ENCODE measurements at places on chromosomes 12 and 14.

DNA sequence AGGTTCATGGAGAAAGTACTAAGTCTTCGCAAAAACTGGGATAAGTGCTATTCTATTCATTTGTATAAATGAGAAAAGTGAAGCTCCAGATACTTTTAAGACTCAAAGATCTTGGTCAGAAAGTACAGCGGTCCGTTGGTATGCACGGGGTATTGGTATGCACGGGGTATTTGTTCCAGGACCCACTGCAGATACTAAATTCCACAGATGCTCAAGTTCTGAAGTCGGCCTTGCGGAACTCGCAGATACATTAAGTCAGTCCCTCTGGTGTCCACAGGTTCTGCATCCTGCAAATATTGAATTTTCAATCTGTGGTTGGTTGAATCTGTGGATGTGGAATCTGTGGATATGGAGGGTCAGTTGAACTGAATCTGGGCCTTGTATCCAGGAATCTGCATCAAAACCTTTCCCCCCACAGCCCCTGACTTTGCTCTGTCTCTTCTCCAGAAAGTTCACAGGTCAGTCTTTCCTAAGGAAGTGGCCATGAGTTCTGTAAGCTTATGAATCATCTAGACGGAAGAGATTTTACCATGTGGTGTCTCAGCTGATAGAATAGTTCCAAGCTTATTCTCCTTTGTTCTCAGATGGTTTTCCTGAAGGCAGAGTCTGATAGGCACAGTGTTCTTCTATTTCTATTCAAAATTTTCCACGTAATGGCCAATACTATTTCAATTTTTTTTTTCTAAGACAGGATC lies 274.7 kb downstream of the NEDD1 start:
- no peak for DNase-seq

- no peak for DNase-seq
These were observed 91.7 kb downstream of the MYRFL start for GRCh38 chr12:69916544-69917235.

DNA sequence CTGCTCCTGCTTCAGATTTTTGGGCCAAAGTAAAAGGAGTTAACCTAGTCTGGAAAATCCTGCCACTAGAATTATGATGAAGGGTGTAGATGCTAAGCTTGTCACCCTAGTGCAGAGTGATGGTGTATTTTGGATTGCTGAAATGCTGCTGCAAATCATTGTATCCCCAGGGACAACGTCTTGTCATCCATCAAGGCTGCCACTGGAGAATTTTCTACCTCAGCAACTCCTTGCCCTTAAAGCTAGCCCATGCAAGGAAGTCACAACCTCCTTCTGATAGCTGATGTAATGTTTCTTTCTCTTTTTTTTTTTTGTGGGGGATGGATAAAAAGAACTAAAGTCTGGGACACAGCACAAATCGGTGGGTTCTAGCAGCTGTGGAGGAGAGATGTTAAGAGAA lies 139.4 kb upstream of the FRMD6 start:
- no peak for DNase-seq

- DNase-seq = no peak
These were observed 42.2 kb upstream of the PTGR2 start for GRCh38 chr14:73809391-73809790.

- peak; percentile 99 for DNase-seq
These were observed 6.8 kb downstream of the KRT2 start for GRCh38 chr12:52645120-52645761.

DNA sequence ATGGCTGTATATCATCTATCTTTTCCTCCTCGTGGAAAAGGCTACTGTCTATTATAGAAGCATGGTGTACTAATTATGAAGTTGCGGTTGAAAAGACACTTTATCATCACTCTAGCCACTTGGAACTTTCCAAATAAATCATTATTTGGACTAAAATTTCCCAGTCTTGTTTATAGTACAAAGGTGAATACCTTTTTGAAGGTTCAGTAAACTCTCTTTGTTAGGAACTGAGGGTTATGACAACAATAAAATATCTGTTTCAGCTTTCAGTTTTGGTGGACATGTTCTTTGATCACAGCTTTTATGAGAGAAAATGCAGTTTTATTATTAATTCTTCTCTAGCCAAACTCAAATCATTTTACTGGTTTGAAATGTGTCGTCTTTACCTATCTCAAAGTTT lies 216.7 kb downstream of the FBXL14 start:
- no peak for DNase-seq

DNA sequence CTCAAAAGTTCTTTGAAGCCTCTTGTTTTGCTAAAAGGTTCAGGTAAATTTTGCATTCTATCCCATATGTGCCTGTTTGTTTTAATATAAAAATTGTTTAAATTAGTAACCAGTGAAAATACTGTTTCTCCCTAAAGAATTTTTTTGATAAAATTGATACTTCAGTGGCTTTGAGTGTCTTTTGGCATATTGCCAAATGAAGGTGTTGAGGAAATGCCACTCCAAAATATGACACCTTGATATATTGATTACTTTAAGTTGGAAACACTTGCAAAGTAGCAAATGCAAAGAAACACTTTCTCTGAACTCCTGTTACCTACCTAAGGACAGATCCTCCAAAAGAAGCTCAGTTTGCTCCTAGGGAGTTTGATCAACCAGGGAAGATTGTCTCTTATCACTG lies 8.4 kb downstream of the STYX start:
- DNase-seq = no peak

DNA sequence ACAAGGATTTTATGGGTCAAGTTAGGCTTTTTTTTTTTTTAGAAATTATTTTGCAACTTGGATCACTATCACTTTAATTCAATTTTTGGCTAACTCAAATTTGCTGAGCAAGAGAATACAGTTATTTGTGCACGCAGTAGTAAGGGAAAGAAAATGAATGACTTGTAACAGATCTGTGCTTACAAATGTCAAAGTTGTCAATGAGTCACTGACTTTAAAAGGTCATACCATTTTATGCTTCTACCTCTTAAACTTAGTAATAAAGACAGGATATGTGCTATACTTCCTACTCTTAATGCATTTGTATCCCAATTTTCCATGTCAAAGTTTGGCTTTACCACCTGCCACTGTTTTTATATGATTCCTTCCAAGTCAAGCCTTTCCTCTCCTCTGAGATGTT lies 131.1 kb upstream of the FBXO33 start:
- DNase-seq = no peak

GRCh38 chr12:114711689-114712152 lies 27.7 kb upstream of the TBX3 start:
- DNase-seq = no peak

DNA sequence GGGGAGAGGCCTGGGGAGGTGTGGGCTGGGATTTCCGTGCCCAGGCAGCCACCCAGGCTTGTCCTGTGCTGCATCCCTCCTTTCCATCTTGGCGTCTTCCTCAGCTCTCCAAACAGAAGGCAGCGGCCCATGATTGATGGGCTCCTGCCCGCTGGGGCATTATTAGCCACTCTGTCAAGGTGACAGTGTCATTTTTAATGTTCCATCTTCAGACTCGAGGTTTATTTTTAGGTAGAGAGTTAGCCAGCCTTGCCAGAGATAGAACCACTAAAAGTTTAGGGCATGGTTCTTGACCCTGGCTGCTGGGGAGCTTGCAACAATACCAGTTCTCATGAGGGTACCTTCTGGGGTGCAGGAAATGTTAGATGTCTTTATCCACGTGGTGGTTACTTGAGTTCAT lies 90.1 kb downstream of the AACS start:
- no peak for DNase-seq

- peak; percentile 19 for DNase-seq
These were observed 82.6 kb upstream of the PTPRB start for GRCh38 chr12:70719672-70720420.

DNA sequence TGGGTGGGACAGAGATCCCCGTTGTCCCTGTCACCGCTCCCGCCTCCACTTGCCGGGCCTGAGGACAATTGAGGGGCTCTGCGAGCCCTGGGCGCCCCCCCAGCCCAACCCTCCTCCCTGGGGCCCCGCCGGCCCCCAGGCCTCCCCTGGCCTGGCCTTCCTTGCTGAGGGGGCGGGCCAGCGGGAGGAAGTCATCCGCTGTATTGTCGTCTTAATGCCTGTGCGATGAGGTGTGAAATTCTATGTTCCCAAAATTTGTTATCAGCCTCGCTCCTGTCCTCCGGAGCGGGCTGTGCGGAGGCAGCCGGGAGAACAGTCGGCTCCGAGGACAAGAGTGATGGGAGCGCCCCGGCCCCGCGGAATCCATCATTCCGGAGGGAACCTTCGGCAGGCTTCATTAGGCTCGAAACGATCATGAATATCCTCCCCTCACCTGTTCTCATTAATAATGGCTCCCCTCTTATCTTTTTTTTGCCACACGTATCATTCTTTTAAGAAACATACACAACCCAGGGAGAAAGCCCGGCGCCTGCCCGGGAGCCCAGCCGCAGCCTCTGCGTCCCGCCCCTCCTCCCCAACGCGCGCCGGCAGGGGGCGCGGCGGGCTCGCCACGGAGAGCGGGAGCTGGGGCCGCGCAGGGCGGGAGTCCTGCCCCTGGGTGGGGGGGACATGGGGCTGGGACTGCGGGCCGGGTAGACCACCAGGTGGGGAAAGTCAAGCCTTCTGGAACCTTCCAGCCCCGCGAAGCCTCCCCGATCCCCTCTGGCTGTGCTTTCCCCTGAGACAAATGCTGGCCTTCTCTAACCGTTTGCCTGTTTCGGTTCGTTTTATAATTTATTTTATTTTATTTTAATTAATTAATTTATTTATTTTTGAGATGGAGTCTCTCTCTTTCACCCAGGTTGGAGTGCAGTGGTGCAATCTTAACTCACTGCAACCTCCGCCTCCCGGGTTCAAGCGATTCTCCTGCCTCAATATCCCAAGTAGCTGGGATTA lies 17.1 kb upstream of the DLK1 start:
- DNase-seq = no peak

- no peak for DNase-seq
These were observed 1002.2 kb upstream of the FLRT2 start for GRCh38 chr14:84527706-84528105.

DNA sequence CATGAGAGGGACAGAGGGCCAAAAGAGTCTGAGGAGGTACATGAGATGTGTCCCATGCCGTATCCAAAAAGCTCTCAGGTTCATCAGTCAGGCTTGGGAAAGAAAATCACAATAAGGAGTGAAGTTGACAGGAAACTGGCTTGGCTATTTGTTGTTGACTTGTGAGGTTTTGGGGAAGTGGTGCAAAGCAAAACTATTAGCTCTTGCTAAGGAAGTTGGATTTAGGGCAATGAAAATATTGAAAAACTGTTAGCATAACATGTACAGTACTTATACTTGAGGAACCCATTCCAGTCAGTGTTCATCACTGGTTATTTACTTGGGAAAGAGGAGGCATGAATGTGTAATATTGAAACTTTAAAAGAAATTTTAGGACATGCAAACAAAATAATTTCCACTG lies 145.9 kb downstream of the DUSP6 start:
- DNase-seq = no peak

GRCh38 chr12:50174971-50175715 lies 8.0 kb upstream of the CERS5 start:
- DNase-seq = peak; percentile 47

- peak; percentile 23 for DNase-seq
These were observed 99.2 kb downstream of the BEGAIN start for GRCh38 chr14:100488057-100488456.

DNA sequence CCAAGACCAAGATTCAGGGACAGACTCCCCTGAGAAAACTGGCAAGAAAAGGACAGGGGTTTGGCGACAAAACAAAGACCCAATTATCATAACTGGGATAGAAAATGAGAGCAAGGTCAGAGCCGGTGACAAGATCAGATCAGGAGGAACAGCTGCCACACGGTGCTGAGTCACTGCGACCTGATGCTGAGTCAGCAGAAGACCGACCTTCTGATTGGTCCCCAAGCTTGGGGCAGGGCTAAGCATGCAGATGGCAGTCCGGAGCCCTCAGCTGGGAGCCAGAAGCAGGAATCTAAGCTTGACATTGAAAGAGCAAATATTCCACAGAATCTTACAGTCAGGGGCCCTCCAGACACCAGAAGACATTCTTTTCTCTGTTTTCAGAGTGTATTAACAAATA lies 19.1 kb upstream of the ARMH4 start:
- peak; percentile 64 for DNase-seq

DNA sequence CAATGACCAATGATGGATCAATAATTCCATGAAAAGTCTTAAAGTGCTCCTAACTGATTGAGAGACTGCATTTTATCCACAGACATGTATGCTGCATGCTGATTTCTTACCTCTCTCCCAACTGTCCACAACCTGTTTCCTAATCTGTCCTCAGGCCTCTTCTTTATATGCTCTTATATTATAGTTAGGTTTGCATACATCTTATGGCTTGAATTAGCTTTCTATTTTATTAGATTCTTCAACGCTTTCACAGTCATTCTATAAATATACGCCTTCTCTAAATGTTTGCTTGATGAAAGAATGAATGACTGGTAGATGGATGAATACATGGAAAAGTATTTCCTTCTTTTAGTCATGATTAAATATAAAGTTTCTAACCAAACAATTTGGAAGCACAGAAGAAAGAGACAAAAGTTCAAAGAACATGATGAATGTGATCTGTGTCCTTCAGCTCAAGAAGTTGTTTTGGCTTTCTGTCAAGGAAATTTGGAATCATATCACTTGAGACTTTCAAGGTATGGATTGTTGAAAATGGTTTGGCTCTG lies 91.8 kb upstream of the NPAS3 start:
- DNase-seq = no peak

GRCh38 chr14:32802295-32802694 lies 136.4 kb upstream of the NPAS3 start:
- no peak for DNase-seq
